ENCODE measurements at places on chromosomes 6 and 20.

DNA sequence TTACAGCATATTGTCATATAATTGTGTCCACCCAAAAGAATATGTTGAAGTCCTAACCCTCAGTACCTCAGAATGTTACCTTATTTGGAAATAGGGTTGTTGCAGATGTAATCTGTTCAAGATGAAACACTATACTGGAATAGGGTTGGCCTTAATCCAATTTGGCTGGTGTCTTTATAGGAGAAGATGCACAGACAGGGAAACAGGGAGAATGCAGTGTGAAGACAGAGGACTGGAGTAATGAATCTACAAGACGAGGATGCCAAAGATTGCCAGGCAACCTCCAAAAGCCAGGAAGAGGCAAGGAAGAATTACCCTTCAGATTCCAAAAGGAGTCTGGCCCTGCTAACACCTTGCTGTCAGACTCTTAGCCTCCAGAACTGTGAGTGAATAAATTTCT lies 482.9 kb downstream of the PTPRT start:
- no peaks in the 10 kb centered on the region for H3K36me3 ChIP-seq
- no peaks in the 10 kb centered on the region for H3K4me1 ChIP-seq

DNA sequence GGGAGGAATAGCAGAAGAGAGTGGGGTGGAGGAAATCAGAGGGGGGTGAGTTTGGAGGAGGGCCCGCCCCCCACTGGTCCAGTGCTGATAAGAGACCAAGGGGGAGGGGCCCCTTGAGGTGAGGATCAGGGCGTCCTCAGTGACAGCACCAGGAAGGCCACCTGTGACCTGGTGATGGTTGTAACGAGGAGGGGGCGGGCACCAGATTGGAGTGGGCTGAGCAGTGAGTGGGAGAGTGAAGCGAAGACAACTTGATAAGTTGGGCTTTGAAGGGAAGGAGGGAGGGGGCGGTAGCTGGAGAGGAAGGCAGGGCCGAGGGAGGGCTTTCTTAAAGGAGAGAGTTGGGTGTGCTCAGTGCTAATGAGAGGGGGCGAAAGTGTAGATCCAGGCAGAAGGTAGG lies 30.7 kb downstream of the CDH22 start:
- H3K27ac ChIP-seq = no peak overlapping the region
- H3K36me3 ChIP-seq = no peaks in the 10 kb centered on the region
- no peak overlapping the region for H3K4me3 ChIP-seq
- peaks cover 30% of the 10 kb centered on the region for H3K27me3 ChIP-seq
- DNase-seq = no peak

- peaks cover 11% of the 10 kb centered on the region for H3K36me3 ChIP-seq
- no peak for DNase-seq
- no peaks in the 10 kb centered on the region for H3K27me3 ChIP-seq
- peaks cover 6% of the 10 kb centered on the region for H3K4me1 ChIP-seq
- H3K27ac ChIP-seq = no peak overlapping the region
Observed at GRCh38 chr6:158198461-158198860, 30.3 kb downstream of the GTF2H5 start.

DNA sequence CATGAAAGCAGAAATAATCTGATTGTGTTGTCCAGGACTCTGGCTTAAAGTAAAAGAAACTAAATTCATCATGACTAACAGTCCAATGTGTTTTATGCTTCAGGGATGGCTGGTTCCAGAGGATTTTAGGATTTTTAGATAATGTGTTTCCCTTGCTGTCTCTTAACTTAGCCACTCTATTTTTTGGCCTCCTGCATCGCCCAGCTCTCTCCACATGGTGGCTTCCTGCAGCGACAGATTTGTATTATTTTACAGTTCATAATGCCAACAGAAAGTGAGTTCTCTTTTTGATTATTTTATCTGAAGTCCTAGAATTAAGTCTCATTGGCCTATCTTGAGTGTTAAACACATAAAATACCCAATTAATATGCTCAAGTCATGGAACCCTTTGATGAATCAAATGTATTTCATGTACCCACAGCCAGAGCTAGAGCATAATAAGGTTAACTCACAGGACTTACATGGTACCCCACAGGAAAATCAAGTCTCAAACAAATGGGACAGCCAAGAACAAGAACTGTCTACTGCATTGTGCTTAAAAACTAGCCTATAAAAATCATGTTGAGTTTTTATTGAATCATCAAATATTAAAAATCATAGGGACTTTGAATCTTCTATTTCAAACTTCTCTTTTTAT lies 582.5 kb downstream of the DOK5 start:
- no peaks in the 10 kb centered on the region for H3K36me3 ChIP-seq
- H3K27ac ChIP-seq = no peak overlapping the region
- DNase-seq = no peak
- H3K4me3 ChIP-seq = no peak overlapping the region
- no peaks in the 10 kb centered on the region for H3K27me3 ChIP-seq
